CD8-positive, alpha-beta T cell (primary cell): ENCODE measurements at places on chromosomes 6 and 20.

- DNase-seq = no peak
These were observed 30.1 kb downstream of the GLP1R start for GRCh38 chr6:39078695-39079094.

- no peak for DNase-seq
These were observed 273.4 kb downstream of the TSHZ2 start for GRCh38 chr20:53245574-53245973.

- DNase-seq = no peak
These were observed 5.2 kb upstream of the HMGN3 start for GRCh38 chr6:79239536-79240168.

GRCh38 chr20:22794200-22794599 lies 209.8 kb upstream of the FOXA2 start:
- DNase-seq = no peak

DNA sequence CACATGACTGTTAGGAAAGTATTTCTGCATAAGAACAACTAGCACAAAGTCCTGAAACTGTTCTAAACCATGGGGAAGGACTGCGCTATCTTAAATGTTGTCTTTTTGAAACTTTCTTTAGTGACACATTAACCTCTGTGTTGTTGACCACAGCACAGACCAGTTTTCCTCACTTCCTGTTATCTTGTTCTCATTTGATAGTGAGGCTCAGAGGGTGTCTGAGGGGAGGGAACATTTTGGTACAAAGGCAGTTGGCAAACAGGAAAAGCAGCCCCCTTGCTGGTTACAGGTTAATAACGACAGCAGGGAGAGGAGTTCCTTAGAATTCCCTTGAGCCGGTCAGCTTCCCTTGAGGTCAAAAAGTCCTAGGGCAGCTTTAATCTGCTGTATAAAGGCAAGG lies 143.5 kb upstream of the BMP2 start:
- DNase-seq = no peak

DNA sequence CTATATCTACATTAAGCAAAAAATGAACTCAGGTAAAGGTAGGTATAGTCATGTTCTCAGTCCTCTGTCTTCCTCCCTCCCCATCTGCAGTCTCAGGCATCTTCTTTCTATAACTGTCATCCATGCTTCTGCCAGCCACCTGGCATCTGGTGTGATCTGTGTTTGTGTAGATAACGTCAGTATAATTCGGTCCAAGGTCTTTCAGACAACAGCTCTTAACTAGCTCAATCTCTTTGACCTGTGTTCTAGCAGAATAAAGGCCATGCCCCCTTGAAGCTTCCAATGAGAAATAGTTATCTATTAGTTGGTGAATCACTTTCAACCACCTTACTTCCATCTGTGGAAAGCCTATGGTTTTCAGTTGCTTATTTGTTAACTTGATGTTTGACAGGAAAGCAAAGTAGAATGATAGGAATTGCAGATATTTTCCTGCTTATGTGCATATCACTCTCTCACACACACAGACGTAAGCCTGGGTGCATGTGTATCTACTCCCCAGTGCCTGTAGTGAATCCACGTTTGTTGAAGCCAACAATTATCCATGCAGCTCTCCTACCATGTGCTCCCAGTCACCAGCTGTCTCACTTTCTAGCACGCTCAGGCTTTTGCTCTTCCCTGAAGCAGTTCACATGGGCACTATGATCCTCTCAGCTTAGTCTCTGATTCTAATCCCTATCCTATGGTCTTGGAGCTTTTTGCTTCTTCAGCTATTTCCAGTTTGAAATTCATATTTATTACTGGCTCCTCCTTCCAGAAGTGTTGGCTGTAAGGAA lies 433.7 kb upstream of the MANEA start:
- no peak for DNase-seq

DNA sequence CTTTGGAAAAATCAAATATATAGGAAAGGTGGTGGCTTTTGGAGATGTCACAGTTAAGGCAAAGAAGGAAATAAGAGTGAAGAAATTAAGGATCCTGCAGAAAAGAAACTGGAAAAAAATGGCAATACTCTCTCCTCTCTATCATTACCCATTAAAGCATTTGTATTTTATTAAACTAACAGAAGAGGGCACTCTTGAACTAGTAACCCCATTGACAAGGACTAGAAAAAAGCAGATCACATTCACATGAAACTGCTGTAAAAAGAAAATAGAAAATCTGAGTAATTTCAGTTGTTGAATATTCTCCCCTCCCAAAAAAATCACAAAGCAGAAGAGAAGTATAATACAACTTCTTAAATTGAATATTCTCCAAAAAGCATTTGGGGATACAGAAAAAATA lies 104.1 kb upstream of the SLC35B3 start:
- DNase-seq = no peak

DNA sequence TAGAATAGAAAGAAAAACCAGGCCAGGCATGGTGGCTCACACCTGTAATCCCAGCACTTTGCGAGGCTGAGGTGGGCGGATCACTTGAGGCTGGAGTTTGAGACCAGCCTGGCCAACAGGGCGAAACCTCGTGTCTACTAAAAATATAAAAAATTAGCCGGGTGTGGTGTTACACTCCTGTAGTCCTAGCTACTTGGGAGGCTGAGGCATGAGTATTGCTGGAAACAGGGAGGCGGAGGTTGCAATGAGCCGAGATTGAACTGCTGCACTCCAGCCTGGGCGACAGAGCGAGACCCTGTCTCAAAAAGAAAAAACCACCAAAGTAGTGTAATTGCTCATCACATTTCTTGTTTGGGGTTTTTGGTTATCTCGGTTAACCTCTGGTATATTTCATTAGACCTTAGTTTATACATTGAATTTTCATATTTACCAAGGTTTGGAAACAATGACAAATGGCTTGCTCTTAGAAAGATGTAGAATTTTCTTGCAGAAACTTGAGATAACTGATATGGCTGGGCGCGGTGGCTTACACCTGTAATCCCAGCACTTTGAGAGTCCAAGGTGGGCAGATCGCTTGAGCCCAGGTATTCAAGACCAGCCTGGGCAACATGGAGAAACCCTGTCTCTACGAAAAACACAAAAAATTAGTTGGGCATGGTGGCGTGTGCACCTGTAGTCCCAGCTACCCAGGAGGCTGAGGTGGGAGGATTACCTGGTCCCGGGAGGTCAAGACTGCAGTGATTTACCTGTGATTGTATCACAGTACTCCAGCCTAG lies 14.2 kb downstream of the ITCH start:
- DNase-seq = no peak

- DNase-seq = no peak
These were observed 55.1 kb upstream of the LAMA2 start for GRCh38 chr6:128827675-128828464.

DNA sequence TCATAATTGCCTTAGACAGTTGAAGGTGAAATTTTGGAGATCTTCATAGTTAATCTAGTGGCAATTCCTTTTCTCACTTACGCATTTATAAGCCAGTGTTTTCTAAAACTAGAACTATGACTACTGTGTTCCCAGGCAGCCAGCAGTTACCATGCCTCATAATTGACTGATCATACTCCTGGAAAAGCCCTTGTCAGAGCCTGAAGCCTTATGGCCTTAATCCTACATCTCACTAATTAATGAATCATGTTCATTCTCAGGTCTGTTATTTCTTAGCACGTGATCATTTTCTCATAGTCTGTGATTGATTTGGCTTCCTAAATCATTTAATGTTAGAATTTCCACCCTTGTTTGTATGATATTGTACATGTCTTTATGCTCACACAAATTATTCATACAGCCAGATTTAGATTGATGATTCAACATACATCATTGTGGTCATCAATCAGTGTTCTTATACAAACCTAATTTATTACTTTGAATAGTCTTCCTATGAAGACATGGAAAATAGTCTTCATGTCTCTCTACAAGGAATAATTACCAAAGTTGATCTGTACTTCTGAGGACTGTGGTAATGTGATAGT lies 132.6 kb upstream of the ASCC3 start:
- DNase-seq = no peak

DNA sequence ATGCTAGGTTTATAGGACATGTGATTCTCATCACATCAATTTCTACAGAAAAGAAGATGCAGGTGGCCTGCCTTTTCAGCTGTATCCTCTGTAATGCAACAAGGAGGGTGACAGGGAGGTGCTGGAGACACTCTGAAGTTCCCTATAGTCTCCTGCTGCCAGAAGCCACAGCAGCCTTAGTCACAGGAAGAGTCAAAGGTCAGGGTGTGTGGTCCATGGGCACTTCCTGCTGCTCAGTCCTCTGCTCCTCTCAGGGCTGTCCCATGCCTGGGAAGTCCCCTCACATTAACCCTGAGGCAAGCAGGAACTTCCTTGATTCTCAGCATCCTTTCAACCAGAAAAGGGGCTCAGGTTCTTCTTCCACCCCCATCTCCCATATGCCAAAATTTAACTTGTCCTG lies 144.8 kb upstream of the FOXA2 start:
- no peak for DNase-seq

GRCh38 chr6:170205126-170205525 lies 85.8 kb downstream of the DLL1 start:
- peak; percentile 6 for DNase-seq

DNA sequence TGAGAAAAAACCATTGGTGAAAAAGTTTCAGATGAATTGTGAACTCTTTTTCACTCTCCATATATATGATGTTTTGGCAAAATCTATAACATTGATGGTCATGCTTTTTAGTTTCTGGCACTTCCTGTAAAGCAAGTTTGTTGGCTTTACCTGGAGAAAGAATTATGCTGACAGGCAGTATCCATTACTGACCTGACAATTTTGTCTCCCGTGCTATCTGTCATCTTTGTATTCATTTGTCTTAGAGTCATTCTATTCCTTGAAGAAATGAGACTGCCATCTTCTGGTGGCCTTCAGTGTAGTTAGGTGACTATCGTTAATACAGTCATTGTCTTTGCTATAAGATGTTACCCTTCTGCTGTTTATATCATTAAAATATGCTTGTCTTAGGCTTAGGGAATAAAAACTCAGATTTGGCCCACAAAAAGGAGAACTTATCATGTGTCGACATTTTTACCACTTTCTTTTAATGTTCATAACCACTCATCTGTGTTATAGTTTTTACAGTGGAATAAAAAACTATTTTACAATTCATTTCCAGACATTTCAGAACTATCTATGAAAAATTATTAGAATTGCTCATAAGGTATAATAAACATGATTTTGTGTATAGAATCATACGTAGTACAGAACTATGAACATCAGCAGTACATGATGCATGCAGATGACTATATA lies 707.0 kb downstream of the EPM2A start:
- DNase-seq = peak; percentile 26

DNA sequence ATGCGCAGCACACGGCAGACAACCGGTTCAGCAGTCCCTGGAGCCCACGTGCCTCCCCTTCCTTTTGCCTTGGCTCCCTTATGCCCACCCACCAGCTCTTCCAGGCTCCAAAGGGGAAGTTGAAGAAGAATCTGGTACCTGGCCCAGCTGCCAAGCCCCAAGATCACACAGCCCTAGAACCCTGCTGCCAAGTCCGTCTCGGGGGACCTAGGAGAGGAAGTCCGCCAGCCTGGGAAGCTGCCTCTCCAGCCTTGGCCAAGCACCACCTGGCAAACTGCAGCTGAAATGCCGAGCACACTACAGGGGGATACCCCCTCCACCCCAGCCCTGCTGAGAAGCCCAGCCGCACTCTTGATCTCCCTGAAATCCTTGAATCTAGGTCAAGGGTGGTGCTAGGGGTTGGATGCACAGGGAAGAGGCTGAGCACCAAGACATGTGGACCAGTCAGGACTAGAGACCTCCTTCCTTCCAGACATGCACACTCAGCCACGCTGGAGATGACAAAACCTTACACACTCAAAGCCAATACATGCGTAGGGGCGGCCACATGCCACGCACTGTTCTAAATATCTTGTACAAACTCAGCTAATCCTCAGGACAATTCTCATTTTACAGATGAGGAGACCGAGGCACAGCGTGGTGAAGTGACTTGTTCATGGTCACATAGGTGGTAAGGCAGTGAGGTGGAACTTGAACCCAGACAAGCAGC lies 124.1 kb downstream of the PREX1 start:
- no peak for DNase-seq

- peak; percentile 83 for DNase-seq
These were observed at the start of gene PHF1 for GRCh38 chr6:33410711-33411631. TSS of gene PHF1 (plus strand) at chr6:33411014. CDS start at chr6:33412264, 1,250 bp downstream.

DNA sequence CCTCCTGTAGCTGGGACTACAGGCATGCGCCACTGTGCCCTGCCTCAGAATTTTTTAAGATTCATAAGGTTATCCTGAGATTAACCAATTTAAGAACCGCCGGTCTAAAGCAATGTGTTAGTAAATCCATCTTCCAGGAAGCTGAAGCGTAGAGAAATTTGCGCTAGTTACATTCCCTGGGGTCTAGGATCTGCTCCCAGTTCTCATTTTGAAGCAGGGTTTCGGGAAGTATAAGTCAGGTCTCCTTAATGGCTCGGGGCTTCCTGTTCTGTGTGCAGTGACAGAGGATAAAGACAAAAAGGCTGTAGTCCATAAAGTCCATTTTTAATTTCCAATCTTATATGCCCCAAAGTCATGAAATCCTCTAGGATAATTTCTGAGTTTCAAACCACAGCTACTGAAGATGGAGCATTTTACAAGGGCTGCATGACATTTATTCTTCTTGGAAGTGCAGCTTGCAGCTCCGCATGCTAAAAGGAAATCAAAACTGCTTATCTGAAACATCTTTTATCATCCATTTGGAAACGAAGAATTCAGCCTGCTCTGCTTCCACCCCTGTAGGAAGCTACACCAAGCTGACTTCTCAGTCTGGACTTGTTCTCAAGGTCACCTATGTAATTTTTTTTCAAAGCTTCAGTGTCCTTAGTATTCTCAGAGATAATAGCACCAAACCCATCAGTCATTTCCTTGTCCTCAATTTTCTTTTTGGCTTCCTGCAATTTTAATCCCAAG lies 326.1 kb downstream of the PRL start:
- no peak for DNase-seq

GRCh38 chr6:96195272-96195671 lies 179.5 kb downstream of the FUT9 start:
- DNase-seq = no peak

DNA sequence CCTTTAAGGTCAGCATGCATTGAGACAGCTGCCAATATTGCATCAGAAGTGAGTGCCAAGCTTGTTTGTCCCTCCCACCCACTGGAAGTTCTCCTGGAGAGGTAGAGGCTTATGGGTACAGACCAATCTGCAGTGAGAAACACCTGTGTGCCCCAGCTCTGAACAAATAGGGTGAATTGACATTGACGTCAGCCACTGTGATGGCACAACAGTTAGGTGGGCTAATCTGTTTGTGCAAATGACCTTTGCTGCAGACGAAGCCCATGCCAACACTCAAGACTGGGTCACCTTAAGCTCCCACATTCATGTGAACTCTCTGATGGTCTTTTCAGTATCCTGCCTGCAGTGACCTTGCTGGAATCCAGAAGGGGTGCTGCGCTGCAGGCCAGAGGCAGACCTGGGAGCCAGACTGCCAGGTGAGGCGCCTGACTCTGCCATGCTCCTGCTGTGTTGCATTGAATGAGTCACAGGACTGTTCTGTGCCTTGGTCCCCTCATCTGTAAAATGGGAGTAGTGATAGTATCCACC lies 99.9 kb downstream of the ALDH8A1 start:
- DNase-seq = no peak
